ENCODE measurements at places on chromosomes 5 and 9.
A peak's percentile ranks its signal among the peaks of the same experiment; 100 is the strongest.

DNA sequence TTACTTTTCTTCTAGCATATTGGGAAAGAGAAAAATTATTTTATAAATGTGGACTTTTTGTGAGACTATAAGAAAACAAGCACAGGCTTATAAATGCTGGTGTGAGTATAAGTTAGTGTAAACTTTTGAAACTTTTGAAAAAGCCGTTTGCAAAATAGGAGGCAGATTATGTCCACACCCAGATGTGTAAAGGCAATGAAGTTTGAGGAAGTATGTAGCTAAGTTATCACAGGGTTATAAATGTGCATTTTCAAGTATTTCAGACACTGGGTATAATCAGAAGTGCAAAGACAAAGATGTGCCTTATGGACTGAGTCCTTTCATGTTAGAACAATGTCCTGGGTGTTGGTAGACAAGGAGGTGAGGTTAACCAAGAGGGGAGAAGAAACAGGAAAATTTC lies 85.5 kb downstream of the ANXA1 start:
- no peak for DNase-seq

DNA sequence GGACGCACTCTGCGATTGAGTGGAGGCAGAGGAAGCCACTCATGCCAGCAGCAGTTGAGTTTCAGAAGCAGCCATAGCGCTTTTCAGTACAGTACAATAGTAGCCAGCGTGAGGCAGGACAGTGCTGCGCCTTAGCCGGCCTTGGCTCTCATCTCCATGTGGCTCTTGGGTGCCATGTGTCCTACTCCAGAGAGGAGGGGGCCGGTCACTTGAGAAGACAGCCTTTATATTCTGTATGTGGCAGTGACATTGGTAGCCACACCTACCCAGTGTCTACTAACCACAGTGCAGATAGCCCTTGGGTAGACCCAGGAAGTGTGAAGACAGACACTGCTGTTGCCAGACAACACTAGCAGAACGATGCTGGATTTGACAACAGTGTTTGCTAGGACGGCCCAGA lies 42.3 kb downstream of the FAM78A start:
- no peak for DNase-seq

DNA sequence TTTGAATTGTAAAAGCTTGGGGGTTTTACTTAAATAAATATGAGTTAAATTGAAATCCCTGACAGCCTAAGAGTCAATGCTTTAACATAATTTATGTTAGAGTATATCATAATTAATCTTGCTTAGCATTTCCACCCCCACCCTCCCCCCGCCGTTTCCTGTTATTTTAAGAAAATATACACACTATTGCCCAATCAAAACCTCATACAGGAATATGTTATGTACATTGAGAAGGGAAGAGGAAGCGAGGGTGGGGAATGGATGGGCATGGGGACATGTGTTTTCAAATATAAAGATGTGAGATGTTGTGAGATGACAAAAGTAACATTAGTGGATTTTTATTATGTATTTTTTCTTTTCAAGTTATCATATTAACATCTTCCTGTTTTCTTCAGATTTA lies 561.1 kb upstream of the MEF2C start:
- DNase-seq: no peak

DNA sequence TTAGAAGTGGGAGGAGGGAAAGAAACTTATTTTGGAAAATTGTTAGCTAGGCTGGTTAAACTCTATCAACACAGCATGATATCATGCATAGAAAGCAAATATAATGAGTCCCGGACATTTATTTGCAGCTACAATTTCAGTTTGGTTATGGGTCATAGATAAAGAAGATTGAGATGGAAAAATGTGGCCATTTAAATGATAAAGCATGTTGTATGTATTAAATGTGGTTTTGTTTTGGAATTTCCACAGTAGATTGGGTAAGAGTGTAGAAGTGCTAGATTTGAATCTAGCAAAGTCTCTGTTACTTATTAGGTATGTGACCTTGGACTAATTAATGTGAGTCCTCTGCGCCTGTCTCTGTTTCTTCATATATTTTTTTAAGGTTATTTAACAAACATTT lies 217.4 kb downstream of the KDM4C start:
- no peak for DNase-seq

DNA sequence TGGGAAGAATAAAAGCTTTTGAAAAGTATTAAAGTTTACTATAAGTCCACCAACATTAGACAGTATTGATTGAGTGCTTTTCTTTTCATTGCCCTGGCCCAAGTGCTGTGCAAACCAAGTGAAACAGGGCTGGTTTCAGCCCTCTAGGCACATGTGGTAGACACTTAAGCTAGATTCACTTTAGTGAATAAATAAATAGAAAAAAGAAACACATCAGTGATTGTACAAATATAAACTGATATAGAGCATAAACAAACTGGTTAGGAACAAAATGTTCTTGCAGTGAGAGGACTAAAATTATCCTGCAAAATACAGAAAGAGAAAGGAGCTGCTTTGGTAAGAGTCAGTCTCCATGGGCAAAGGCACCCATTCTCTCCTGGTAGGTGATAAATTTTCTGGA lies 29.7 kb downstream of the ACTBL2 start:
- DNase-seq: no peak

GRCh38 chr5:122478741-122479442 lies 166.9 kb downstream of the SNCAIP start:
- no peak for DNase-seq

DNA sequence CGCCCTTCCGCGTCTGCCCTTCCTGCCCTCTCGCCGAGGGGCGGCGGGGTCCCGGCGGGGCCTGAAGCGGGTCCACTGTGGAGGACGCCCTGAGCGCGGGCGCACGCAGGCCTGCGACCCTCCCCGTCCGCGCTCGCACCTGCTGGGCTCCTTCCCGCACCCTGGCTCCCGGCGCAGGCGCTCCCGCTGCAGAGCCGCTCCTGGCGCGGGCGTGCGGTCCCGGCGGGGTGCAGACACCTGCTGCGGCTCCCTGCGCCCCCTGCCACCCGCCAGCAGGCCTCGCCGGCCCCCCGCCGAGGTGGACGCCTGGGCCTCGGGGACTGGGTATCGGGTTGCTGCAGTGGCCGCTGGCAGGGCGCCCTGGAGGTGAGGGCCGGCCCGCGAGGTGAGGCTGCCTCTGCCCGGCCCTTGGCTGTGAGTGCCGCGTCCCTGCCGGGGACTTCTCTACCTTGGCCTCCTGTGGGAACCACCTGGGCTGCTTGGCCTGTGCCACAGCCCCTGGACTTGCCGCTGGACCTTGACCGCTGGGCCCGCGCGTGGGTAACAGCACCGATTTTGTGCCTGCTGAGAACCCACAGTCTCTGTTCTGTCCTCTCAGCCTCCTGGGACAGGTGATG lies 627 bp downstream of the ARRDC1 start:
- peak; percentile 31 for DNase-seq

DNA sequence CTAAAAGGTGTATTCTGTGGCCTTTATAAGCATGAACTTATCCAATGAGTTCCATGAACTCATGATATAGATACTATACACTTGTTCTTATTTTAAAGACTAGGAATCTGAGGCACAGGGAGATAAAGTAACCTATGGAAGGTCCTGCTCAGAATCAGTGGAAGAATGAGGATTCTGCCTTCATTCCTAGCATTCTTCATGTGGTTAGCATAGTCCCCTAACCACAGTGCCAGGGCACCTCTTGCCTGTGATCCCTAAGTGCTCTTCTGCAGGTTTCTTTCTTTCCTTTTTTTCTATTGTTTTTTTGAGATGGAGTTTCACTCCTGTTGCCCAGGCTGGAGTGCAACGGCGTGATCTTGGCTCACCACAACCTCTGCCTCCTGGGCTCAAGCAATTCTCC lies 174.1 kb downstream of the C9orf152 start:
- DNase-seq: no peak

GRCh38 chr9:77935211-77935610 lies 96.4 kb downstream of the GNAQ start:
- DNase-seq: no peak

GRCh38 chr5:149860801-149861322 lies 83.7 kb downstream of the PDE6A start:
- no peak for DNase-seq

DNA sequence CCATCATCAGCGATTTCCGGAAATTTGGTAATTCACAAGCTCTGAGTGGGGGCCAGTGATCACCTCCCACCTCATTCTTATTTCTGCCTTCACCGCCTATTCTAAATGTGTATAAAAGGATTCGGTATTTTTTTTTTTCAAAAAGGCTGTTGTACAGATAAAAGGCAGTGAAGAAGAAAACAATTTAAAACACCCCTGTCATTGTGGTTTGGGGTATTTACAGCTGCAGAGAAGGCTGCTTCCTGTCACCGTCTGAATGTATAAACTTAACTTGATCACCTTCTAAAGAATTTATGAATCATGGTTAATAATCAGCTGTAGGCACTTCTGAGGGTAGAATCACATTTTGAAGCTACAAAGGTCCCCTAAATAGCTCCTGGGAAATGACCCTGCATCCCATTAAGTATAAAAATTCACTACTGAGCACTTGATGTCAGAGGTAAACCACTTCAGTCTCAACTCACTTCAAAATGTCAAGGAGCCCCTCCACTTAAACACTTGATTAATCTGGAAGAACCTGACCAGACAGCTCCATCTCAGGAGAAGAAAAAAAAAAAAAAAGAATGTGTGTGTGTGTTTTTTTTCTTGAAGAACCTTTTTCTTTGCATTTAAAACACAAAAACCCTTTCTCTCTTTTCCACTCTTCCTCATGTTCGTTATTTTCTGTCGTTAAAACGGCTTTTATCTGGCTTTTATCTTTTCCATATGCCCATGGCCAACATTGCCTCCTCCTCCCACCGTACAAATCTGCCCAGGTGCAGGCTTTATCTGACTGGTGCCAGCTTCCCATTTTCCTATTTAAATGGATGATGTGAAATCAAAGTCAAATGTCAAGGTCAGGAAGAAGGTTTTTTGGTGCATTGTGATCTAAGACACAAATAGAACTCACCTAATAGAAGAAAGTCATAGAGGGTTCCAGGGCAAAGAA lies 291.2 kb downstream of the IRX1 start:
- DNase-seq: no peak

DNA sequence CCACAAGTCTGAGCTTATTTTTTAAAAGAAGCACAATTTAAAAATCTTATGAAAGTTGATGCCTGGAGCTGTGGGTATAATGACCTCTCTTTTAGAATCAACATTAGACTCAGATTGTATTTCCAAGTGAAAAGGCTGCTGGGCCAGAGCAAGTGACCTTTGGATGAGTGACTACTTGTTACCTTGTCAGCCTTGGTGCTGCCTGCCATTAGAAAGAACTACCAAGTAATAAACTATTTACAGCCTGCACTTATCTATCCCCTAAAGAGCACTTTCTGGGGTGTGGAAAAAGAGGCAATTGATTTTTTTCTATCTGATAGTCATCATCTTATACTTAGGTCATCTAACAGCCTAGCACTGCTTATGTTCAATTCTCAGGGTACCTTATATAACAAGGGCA lies 134.9 kb upstream of the FBXL17 start:
- DNase-seq: no peak

DNA sequence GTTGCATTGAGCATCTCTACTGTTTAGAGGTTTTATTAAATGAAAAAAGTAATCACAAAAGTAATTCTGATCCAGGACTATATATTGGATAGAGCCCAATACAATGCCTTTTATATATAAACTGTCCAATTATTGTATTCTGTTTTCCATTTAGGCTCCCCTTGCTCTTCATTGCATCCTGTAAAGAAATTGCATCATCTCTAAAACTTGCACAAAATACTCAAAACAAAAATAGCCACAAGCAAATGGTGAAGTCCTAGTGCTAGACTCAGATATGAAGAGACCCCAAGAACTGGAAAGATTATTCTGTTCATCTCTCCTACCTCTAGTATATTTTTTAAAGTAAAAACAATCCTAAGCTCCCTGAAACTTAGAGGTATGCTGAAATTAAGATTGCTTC lies 195.8 kb downstream of the NNT start:
- DNase-seq: no peak

DNA sequence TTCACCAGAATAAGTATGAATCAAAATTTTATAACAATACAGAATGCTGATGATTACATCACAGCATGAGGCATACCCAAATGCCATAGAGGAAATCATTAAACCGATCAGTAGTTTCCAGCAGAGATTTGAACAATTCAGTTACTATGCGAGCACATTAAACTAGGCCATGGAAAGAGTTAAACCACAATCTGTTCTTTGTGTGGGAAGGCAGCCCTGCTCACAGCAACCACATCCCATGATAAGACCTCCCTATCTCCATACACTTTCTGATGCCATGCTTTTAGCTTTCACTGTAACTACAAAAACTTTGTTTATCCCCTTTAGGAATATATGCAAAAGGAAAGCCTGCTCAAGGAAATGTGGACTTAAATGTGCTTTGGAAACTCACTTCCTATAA lies 4.5 kb downstream of the NFIB start:
- peak; percentile 39 for DNase-seq

DNA sequence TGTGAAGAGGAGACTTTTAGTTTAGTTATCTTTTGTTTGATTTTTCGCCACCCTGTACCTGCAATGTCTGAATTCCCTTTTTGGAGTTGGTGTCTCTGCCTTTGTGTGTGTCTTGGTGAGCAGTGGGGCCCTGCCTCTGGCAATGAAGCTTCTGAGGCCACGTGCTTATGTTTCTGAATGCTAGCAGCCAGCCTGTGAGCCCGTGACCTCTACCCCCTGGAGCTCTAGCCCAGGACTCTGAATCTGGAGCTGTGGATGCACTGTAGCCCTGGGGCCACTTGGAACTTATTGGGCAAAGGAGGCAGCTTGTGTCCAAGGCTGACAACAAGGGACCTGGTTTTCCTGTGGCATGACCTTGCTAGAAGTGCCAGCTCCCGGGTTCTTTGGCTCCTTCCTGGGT lies 19.4 kb downstream of the ENTREP1 start:
- DNase-seq: no peak

DNA sequence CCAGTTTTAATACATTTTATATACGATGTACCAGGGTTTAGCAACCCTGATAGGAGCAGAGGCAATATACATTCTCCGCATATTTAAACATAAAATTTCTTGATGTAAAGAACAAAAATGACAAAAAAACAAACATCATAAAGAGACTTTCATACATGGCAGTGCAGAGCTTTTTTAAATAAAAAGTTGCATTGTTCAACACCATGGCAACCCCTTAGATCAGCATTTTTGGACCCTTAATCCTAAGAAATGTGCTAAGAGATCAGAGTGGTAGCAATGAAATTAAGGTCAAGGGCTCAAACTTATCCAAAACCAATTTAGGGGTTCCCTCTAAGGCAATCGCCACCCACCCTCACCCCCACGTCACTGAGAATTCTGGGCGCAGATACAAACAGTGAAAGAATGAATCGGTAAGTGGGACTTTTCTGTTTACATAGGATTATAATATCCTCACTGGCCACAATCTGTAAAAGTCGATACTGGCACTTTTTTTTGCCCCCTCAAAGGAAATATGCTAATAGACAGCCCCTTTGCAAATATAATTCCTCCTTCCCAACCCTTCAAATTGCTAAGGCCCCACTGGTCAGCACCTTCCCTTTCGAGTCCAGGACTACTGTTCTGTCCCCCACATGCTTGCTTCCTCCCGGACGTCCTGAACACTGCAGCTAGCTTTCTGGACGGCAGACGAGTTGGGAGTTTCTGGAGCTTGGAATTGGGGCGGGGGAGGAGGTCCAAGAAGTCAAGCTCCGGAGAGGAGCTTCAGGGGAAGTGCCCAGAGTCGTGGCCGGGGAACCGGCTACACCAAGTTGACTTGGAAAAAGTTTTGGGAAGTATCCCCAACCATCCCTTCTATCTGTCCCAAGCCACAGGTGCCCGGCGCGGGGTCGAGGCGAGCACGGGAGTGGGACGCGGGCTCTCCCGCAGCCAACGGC lies 2.2 kb downstream of the GAS1 start:
- DNase-seq: no peak

All from NCI-H2081 (cell line).